ENCODE measurements at places on chromosomes 3 and 15.

DNA sequence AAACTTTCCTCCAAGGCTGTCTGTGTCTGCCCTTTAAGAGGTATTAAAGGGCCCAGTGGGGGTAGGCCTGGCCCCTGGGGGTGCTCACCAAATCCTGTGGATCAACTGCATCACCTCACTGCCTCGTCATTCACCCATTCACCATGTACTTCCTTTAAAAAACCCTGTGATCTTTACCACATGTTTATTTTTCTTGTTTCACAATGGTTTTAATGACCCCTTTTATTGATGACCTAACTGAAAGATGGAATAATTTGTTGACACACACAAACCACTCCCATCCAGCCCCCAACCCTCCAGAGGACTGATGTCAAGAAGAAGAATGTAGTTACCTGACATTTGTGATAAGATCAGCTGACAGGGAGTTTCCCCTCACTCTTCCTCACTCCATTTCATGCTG, 40.8 kb downstream of the KCNAB1 start:
- no peak for DNase-seq

- no peak for DNase-seq
Observed at GRCh38 chr3:5217824-5218595, 30.5 kb downstream of the EDEM1 start.

DNA sequence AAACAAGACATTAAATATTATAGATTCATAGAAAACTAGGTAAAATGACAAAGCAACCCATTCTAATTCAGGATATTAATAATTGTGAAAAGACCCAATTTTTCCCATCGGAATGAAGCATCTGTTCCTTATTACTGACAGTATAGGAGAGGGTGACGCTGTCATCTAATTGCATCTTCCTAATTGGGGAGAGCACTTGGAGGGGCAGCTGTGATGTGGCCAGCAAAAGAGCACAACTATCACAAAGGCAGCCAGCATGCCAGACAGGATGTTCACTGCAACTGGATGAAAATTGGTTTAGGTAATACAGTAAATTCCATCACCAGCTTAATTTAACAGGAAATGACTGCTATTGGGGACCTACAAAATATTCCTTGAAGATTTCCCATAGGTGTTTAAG, 21.9 kb upstream of the MINAR1 start:
- DNase-seq: no peak

DNA sequence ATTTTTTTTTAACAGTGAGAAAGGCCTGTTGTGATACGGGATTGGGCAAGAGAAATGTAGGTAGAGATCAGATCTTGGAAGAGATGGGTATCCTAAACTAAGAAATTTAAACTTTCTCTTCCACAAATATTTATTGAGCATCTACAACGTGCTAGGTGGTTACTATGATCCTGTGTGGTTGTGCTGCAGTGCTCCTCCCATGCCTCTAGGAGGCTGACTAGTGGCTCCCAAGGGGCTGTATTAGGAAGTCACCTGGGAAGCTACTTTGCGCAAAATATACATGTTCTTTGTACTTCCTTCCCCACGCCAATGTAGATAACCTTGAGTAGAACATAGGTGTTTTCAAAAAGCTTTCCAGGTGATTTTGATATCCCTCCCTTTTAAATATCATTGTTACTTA, 27.2 kb downstream of the USP3 start:
- no peak for DNase-seq

GRCh38 chr3:37456781-37457180, 282.4 kb upstream of the LRRFIP2 start:
- no peak for DNase-seq

GRCh38 chr3:99578339-99578970, 59.9 kb upstream of the COL8A1 start:
- no peak for DNase-seq

- DNase-seq: no peak
Observed at GRCh38 chr15:50675535-50676144, 11.0 kb downstream of the TRPM7 start.

- no peak for DNase-seq
Observed at GRCh38 chr3:140243575-140243974, 308.6 kb downstream of the CLSTN2 start.

DNA sequence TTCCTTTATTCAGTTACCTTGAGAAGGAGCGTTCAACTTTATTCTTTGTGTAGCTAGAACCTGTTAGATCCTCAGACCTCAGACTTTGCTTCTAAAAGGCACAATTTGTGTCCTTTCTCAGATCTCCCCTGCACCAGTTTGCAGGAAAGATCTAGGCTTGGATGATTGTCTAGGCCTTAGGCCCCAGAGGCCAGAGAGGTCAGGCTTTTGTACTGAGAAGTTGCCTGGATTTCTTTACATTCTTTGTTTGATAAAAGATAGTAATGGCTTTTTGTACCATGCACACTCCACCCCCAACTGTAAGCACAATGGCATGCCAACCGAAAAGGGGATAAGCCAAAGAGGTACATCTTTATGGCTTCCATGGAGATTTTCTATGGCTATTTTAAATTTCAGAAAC, 719.6 kb upstream of the NR2F2 start:
- DNase-seq: no peak

DNA sequence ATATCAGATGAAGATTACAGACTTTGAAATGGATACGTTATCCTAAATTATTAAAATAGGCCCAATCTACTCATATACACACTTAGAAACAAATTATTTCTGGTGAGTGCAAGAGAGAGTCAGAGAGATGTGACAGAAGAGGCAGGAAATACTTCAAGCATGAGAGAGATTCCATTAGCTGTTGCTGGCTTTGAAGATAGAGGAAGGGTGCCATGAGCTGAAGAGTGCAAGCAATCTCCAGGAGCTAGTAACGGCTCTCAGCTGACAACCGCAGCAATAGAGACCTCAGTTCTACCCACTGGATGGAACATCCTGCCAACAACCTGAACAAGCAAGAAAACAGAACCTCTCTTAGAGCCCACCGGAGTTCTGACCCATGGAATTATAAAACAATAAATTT, 270.7 kb upstream of the SLITRK3 start:
- DNase-seq: no peak

DNA sequence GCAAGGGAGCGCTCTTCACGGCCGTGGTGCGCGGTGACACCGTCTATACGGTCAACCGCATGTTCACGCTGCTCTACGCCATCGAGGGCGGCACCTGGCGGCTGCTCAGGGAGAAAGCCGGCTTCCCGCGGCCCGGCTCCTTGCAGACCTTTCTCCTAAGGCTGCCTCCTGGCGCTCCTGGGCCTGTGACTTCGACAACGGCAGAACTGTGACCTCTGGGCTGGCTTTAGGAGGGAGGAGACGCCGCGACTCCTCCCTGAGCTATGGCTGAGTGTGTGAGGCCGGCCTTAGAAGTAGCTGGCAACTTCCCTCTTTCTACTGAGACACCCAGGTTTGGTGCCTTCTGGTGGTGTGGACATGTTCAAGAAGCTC, 1.4 kb downstream of the KBTBD13 start:
- DNase-seq: peak; percentile 49

DNA sequence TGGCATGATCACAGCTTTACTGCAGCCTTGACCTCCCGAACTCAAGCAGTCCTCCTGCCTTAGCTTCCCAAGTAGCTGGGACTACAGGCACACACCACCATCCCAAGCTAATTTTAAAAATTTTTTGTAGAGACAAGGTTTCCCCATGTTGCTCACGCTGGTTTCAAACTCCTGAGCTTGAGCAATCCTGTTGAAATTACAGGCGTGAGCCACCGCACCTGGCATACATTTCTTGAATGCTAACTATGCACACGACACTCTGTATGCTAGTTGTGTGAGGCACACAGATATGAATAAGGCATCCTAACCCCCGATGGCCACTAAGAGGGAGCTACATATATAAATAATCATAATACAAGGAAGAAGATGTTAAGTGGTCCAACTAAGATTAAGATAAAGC, 64.9 kb downstream of the CDC25A start:
- DNase-seq: no peak

DNA sequence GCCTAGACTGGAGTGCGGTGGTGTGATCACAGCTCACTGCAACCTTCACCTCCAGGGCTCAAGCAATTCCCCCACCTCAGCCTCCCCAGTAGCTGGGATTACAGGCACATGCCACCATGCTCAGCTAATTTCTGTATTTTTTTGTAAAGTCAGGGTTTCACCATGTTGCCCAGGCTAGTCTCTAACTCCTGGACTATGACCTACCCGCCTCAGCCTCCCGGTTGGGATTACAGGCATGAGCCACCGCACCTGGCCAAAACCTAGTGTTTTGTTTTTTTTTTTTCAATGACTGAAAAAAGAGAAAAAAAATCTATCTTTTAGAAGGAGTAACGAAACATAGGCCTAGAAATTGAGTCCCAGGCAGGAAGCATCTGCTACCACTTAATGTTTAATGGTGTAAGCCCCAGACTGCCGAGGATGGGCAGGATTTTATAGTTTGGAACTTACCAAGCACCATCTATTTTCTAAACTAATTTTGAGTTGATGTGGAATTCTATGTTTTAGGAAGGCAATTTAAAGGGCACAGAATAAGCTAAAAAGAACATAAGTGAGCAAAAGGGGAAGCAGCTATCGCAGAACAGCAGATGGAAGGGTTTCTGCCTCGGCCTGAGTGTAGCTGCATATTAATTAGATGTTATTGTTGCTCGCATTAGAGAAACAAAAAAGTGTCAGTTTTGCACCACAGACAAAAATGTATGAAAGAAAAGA, 24.2 kb upstream of the CA12 start:
- DNase-seq: no peak

DNA sequence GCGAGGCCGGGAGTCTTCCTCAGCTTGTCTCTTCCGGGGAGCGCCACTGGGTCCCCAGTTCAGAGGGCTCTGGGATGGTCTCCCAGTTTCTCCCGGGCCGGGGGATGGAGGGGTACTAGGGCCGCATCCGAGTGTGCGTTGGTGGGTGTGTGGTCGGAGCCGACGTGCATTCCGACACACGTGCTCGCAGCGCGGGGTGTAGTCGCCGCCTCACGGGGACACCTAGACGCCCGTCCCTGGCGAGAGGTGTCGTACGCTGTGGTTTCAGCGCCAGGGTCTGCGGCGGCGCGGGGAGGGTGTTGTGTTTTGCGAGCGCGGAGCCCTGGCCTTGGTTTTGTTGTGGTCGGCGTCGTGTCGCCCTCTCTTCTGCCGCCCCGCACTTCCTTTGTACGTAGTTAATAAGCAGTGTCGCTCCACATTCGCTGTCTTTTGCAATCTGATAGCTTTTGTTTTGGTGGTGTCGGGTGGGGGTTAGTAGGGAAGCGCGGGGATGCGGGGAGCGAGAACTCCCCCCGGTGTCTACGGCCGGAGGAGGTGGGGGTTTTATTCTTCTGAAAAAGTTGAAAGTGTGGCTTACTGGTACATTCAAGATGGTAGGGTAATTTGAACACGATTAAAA, 2.2 kb downstream of the IGF1R start:
- peak; percentile 52 for DNase-seq

DNA sequence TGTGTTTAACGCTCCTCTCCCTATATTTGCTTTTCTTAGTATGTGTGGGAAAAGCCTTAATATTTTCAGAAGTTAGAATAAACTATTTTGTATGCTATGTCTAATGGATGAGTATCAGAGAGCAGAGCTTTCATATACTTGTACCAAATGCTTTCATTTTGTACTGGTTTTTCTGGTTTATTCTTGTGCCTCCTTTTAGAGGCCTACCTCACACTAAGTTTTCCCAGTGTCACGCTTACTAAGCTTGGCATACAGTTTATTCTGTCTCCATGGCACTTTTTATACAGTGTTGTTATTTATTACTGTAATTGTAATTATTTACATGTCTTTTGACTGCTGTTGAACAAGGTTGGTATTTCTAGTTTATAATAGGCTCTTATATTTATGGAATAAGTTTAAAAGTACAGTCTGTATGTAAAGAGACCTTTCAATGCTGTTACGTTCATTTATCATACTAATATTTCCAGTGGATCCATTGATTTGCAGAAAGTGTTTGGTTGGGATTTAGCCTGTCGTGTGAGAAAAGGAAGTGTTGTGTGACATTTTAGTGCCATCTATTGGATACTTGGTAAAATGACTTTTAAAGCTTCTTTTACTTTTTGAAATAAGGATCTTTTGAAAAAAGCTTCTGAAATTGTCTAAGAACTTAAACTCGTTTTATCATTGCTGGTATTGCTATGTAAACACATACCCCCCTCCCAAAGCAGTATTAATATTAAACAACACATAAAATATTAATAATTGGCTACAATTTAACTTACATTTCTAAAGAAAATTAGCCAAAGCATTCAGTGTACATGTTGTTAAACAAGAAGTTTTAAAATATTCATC, 5.2 kb upstream of the EBLN2 start:
- no peak for DNase-seq

GRCh38 chr15:98938105-98938417, 69.5 kb downstream of the PGPEP1L start:
- no peak for DNase-seq

DNA sequence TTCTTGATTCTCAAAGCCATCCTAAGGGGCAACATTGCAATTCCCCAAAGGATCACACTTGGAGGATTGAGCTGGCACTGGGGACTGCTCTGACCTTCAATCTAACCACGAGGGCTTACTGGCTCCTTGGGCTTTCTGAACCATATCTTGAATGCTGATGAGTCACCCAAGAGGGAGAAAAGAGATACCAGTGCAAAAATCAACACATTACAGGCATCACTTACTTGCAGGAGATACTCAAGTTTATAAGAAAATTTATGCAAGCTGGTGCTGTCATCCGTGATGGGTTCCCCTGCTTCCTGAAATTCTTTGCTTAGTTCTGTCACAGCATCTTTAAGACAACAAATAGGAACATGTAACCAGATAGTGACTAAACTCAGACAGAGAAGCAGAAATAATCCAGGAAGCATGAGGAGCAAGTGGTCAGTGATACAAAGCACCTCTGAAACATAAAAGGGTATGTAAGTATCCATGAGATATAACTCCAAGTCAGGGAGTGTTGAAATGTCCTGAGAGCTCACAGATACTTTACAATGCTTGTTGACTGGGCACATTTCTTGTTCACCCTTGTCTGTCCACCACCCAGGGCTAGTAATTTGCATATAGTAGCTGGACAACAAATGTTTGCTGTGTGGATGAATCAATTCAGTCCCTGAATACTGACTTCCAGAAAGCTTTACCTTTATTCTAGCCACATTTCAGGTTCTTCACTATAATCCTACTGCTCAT, 14.1 kb downstream of the FYCO1 start:
- DNase-seq: no peak

DNA sequence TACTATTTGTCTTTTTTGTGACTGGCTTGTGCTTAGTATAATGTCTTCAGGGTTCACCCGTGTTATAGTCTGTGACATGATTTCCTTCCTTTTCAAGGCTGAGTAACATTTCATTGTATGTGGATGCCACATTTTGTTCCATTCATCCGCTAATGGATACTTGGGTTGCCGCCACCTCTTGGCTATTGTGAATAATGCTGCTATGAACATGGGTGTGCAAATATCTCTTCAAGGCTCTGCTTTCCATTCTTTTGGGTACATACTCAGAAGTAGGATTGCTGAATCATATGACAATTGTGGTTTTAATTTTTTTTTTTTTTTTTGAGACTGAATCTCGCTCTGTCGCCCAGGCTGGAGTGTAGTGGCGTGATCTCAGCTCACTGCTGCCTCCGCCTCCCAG, 15.4 kb downstream of the CRTC3 start:
- DNase-seq: no peak

DNA sequence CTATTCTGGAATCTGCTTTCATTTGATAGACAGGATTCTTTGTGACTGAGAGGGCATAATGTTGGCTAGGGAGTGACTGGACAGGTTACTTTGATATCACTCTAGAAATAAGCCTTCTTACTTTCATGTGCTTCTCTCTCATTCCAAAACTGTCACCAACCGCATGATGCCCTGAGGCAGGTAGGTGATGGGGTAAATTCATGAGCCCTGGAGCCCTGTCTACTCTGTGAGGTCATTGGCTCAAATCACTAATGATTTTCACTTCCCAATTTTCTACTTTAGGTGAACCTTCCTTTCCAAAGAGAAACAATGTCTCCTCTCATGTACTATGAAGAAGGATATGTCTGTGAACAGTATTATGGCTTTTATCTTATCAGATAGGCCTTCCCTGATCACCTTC, 596.7 kb downstream of the TUSC7 start:
- DNase-seq: no peak

Data from stimulated activated naive CD8-positive, alpha-beta T cell treated with anti-CD3 and anti-CD28 coated beads, Interleukin-15, amount 100 ng/mL, for 72 hours (primary cell).